ENCODE measurements at places on chromosomes 16 and 17.

DNA sequence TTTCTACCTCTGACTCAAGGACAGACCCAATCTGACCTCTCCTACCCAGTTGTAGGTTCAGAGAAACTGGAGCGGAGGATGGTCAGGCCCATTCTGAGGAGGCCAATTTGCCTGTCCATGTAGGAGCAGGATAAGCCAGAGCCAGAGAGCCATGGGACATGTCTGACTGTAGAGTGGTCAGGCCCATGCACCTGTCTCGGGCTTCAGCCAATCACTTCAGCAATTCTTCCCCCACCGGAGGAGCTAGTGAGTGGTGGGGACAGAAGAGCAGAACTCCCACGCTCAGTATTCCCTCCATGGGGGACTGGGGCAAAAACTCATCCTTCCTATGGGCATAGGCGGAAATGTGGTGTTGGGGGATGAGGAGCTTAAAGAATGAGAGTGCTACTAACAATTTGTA, 14.3 kb downstream of the DCAF7 start:
- DNase-seq = no peak

- peak; percentile 80 for DNase-seq
Observed at GRCh38 chr16:66205287-66206231, 160.9 kb upstream of the CDH5 start.

GRCh38 chr17:56603486-56604238, 10.2 kb downstream of the NOG start:
- DNase-seq = no peak

DNA sequence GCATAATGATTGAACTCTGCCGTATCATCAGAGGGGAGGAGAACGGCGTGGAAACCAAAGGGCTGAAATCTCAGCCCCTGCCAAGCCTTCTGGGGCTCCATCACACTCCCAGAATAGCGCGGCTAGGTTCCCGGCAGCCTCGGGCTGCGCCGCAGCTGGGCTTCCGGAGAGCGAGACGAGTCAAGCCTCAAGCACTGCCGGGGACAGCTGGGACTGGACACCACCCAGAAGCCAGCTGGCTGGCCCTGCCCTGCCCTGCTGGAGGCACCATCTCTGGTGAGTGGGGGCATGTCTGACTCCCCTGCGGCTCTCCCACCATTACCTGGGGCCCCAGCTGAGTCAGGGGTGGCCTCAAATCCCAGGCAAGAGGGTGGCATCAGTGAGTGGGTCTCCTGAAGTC, 7.2 kb upstream of the GPRC5C start:
- DNase-seq = no peak

GRCh38 chr17:14323522-14323981, 22.7 kb downstream of the HS3ST3B1 start:
- DNase-seq = no peak

- DNase-seq = peak; percentile 80
Observed at GRCh38 chr16:81204798-81205680, 33.5 kb upstream of the BCO1 start.

DNA sequence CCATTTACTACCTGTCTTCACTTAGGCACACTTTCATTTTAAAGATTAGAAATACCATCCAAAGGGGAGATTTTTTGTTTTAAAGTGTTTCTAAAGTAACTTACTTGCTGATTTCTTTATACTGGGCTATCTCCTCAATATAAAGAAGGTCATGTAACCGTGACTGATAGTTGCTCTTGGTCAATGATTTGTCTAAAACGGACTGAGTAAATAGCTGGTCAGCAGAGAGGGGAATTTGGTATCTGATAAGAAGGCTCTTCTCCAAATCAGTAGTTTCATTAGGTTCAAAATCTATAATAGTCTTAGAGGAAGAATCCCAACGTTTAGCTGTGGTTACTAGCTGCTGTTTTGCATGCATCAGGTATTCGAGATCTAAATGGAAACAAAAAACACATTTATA, 66.4 kb downstream of the HELZ start:
- DNase-seq = no peak

DNA sequence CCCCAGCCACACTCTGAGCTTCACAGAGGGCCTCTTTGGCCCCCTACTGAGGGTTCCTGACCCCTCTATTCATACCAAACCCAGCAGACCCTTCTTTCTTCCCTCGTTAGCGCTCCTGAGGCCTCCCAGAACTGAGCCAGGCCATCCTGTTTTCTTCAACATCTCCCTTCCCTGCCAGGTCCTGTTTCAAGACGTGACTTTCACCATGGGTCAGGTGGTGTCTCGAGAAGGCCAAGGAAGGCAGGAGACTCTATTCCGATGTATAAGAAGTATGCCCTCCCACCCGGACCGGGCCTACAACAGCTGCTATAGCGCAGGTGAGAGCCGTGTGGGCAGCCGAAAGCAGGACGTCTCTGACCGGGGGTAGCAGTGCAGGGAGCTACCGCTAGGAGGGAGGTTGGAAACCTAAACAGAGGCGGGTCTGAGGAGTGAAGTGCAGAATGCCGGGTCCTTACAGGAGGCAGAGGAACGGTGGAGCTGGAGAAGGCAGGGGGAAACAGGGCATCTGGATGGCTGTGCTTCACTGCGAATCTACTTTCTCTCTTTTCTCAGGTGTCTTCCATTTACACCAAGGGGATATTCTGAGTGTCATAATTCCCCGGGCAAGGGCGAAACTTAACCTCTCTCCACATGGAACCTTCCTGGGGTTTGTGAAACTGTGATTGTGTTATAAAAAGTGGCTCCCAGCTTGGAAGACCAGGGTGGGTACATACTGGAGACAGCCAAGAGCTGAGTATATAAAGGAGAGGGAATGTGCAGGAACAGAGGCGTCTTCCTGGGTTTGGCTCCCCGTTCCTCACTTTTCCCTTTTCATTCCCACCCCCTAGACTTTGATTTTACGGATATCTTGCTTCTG, 1.3 kb upstream of the SENP3 start:
- DNase-seq = peak; percentile 65

- peak; percentile 79 for DNase-seq
Observed at GRCh38 chr16:58409316-58409973, 17.2 kb downstream of the GINS3 start.

- DNase-seq = peak; percentile 70
Observed at GRCh38 chr16:74309789-74310781, 13.5 kb downstream of the PSMD7 start.

GRCh38 chr17:18191236-18191667, 7.6 kb downstream of the ALKBH5 start:
- peak; percentile 55 for DNase-seq

GRCh38 chr16:22648941-22649340, 138.2 kb downstream of the NPIPB5 start:
- no peak for DNase-seq

GRCh38 chr16:64013856-64014255, 1108.0 kb downstream of the CDH11 start:
- no peak for DNase-seq

GRCh38 chr17:43755389-43755875, 3.2 kb downstream of the SOST start:
- DNase-seq = peak; percentile 27

- DNase-seq = no peak
Observed at GRCh38 chr17:49581648-49581998, 6.0 kb downstream of the NXPH3 start.

GRCh38 chr17:66791347-66791746, 43.6 kb upstream of the CACNG5 start:
- DNase-seq = no peak

- no peak for DNase-seq
Observed at GRCh38 chr17:7020894-7021664, 1.8 kb upstream of the BCL6B start.

- DNase-seq = peak; percentile 92
Observed at GRCh38 chr16:12120217-12120981, 143.9 kb downstream of the SNX29 start.

DNA sequence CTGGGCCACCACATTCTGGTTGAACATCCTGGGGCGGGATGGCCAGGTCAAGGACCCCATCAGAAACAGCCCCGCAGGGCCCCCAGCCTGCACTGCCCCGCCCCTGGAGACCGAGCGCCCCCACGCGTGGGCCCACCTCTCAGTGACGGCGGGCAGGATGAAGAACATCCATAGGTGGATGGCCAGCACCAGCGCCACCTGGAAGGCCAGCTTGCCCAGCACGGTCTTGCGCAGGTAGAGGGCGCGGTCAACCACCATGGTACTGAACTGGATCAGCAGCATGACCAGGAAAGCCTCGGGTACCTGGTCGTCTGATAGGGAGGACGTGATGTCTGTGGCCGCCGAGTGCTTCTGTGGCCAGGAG, 13.6 kb downstream of the CTU2 start:
- DNase-seq = no peak

DNA sequence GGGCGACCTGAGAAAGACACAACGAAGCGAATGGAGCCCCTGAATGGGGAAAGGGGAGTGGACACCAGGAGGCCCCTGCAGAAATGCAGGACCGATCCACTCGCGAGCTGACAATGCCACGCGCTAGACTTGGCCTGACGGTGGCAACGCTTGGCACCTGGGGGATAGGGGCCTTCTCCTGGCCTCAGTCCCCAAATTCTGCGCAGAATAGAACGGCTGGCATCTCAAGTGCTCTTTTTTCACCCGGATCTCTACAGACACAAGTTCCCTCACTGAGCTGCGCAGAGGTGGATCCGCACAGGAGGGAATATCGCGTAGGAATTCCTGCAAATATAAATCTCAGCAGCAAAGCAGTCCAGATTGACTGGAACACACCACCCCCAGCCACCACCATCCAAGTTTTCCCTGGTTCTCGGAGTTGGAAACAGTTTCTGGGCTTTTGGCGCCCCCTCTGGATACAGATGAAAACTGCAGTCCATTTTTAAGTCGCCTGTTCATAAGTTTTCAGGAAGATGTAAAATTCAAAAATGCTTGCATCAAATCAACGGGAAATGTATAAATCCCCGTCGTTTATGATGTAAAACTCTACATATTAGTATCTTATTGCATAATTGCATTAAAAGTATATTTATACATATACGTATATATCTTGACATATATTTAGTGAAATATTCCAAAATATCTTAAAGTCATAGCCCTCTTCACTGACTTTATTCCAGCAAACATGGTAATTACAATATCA, 2.3 kb upstream of the SOX9 start:
- DNase-seq = peak; percentile 91

- DNase-seq = no peak
Observed at GRCh38 chr16:8005096-8005860, 585.0 kb downstream of the TMEM114 start.

DNA sequence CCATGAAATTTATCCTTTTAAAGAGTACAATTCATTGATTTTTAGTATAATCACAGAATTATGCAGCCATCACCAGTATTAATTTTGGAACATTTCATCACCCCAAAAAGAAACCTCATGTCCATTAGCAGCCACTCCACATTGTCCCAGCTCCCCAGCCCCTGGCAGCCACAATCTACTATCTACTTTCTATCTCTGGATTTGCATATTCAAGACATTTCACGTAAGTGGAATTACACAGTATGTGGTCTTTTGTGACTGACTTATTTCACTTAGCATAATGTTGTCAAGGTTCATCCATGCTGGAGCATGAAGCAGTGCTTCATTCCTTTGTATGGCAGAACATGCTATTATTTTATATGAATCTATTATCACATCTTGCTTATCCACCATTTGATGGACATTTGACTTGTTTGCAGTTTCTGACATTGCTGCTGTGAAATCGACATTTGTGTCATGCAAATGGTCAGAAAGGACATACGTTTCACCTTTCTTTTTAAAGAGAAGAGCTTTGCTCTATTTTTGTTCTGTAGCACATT, 10.7 kb downstream of the METTL9 start:
- no peak for DNase-seq

- no peak for DNase-seq
Observed at GRCh38 chr17:703081-703875, 11.4 kb downstream of the VPS53 start.

DNA sequence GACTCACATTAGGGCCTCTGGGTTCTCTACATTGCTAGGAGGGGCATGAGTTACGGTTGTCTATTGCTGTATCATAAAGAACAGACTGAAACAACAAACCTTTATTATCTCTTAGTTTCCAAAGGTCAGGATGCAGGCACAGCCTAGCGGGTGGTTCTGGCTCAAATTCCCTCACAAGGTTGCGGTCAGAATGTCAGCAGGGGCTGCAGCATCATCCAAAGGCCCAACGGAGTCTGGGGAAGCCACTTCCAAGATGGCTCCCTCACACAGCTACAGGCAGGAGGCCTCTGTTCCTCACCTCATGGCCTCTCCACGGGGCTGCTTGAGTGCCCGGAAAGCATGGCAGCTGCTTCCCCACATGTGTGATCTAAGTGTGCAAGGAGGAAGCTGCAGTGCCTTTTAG, 29.6 kb upstream of the ZFPM1 start:
- DNase-seq = no peak

DNA sequence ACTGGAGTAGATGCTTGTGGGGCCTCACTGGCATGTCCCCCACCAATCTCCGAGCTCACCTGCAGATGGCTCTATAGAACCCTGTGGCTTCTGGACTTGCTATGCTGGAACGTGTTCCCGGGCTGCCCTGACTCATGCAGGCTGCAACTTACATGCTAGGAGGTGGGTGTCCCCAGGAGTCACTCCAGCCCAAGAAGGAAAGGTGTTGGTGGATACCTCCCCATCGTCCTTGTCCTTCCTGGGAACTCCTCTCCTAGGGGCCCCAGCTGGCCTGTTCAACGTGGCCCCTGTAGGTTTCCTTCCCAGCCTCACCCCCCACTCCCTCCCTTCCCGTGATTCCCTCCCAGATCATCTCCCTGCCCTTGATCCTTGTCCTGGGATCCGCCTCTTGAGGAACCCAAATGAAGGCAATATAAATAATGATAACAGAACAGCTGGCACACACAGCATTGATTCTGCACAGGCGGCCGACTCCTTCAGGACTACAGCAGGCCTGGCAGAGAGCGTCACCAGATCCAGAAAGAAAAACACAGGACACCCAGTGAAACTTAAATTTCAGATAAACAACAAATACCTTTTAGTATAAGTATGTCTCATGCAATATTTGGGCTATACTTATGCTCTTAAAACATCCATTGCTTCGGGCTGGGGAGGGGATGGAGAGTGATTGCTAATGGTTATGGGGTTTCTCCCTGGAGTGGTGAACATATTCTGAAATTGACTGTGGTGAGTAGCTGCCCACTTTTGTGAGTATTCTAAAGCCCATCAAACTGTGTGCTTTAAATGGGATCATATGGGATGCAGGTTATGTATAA, 221.1 kb upstream of the GSE1 start:
- no peak for DNase-seq

DNA sequence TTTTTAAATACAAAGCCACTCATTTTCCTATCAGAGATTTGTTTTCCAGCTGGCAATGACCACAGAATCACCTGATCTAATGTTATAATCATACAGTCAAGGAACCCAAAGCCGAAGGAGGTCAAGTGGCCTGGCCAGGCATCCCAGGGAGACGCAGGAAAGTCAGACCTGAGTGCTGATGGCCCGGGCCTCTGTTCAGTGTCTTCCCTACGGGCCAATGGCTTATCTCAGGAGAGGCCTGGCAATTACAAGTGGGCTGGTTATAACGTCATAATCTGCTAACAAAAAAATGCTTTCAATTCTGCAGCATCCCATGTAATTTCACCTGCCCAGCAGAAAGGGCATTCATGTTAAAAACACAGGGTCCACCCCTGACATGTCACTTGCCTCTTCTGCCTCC, 43.5 kb downstream of the ARHGAP17 start:
- DNase-seq = no peak

DNA sequence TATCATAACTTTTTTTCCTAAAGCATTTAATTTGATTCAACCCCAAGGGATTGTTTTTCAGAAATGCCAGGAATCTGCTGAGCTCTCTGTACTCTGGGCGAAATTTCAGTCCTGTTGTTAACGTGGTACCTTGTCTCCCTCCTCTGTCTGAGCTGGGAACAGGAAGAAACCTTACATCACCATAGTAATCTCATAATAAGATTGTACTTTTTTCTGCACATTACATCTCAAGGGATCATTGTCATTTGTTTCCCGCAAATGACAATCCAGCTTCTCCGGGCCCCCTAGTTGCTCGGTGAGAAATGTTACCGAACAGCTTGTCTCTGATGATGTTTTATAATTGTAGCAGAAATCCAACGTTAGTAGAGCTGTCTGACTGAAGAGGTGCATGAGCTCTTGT, 152.7 kb upstream of the ERCC4 start:
- no peak for DNase-seq

Measured in cardiac fibroblast (primary cell).